ENCODE measurements at places on chromosomes 16 and 17.

DNA sequence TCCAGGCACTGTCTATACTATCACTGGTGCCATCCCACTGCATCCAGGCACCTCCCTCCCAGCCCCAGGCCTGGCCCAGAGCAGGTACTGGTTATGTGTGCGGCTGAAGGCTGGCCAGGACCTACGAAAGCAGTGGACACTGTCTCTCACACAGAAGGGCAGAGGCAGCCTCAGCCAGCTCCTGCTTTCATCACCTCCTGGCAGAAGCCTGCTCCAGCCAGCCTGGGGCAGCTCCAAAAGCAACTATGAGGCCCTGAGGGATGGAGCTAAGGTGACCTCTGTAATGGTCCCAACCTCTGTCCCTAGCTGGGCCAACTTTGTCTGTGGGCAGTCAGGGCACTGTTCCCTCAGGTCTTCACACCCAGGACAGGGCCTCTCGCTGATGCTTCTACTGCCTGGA, 18.8 kb downstream of the HSD11B2 start:
- no peak for DNase-seq

- DNase-seq = no peak
Measured at GRCh38 chr16:64370112-64370511, 751.8 kb downstream of the CDH11 start.

DNA sequence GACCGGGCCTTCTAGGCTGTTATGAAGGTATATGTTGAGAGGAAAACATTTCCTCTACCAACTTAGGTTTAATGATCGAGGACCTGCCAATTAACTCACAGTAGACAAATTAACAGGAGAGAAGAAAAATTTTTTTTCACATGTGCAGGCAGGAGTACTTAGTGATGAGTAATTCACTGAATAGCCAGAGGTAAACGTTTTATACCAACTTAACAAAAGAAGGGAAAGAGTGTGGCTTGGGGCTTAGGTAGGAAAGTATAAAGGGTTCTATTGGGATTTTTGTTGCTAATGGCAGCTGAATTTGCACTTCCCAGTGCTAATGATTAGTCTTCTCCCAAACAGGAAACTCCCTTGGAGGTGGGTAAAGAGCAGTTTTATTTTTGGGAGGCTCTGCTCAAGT, 121.6 kb upstream of the HS3ST4 start:
- no peak for DNase-seq

DNA sequence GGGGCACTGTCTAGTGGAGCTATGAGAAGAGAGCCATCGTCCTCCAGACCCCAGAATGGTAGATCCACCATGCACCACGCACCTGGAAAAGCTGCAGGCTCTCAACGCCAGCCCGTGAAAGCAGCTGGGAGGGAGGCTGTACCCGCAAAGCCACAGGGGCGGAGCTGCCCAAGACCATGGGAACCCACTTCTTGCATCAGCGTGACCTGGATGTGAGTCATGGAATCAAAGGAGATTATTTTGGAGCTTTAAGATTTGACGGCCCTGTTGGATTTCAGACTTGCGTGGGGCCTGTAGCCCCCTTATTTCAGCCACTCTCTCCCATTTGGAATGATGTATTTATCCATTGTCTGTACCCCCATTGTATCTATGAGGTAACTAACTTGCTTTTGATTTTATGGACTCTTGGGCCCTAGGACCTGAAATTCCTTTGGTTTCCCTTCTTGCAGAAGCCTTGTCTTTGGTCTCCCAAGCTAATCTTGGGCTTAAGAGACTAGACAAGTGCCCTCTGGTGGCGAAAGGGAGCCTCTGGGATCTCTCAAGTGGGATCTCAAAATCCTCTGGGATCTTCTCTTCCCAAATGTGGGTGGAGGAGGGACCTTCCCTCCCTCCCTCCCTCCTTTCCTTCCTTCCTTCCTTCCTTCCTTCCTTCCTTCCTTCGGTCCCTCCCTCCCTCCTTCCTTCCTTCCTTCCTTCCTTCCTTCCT, 58.2 kb upstream of the HAPSTR1 start:
- no peak for DNase-seq

DNA sequence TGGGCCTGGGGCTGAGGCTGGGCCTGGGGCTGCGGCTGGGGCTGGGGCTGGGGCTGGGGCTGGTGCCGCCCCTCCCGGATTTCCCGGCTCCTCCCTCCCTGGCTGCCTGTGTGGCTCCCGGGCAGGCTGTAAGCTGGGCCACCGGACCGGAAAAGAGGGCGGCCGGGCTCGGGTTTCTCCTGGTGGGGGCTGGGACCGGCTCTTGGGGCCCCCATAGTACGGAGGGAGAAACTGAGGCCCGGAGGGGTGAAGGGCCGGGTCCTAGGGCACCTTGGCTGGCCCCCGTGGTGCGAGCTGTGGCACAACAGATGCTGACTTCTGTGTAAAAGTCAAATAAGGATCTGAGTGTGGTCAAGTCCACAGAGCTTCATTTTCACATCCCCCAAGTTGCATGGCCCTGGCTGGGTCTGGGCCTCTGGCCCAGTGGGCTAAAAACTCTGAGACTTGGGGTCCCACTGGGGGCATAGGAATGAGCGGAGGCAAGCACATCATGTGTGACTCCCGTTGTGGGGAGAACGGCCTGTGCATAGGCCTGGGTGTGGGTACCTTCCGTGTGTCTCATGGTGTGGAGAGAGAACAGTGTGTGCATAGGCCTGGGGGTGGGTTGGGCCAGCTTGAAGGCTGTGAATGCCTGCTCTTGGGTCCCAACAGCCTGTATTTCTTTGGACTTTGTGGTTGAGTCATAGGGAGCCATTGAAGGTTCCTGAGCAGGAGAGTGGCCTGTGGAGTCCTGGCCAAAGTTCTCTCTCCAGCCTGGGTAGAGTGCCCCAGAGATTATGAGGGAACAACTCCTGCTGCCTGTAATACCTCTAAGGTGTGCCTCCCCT, 123.9 kb upstream of the CIBAR2 start:
- DNase-seq = no peak

DNA sequence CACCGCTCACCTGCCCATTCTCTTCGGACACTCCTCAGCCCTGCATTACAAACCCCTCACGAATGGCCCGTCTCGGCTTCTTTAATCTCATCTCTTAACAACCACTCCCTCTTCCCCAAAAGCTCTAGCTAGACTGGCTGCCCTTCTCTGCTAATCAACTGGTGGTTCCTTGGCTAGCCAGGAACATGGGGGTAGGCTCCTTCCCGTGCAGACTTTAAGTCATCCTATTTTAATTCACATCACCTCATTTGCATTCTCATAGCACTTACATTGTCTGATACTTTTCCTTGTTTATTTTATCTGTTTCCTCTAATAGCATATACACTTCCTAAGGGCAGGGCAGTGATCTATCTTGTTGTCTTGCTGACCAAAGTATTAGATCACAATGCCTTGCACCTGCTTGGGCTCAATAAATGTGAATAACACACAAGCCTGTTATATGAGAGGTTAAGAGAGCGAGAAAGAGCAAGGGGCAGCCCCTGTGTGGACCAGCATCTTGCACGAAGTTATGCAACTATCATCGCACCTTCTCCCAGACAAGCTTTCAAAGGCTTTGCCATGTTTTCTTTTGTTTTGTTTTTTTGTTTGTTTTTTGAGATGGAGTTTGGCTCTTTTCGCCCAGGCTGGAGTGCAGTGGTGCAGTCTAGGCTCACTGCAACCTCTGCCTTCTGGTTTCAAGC, 9.8 kb downstream of the TP53 start:
- no peak for DNase-seq

- no peak for DNase-seq
Measured at GRCh38 chr16:5321930-5322329, 224.3 kb upstream of the EEF2KMT start.

- no peak for DNase-seq
Measured at GRCh38 chr16:75292691-75293090, 41.3 kb upstream of the BCAR1 start.

DNA sequence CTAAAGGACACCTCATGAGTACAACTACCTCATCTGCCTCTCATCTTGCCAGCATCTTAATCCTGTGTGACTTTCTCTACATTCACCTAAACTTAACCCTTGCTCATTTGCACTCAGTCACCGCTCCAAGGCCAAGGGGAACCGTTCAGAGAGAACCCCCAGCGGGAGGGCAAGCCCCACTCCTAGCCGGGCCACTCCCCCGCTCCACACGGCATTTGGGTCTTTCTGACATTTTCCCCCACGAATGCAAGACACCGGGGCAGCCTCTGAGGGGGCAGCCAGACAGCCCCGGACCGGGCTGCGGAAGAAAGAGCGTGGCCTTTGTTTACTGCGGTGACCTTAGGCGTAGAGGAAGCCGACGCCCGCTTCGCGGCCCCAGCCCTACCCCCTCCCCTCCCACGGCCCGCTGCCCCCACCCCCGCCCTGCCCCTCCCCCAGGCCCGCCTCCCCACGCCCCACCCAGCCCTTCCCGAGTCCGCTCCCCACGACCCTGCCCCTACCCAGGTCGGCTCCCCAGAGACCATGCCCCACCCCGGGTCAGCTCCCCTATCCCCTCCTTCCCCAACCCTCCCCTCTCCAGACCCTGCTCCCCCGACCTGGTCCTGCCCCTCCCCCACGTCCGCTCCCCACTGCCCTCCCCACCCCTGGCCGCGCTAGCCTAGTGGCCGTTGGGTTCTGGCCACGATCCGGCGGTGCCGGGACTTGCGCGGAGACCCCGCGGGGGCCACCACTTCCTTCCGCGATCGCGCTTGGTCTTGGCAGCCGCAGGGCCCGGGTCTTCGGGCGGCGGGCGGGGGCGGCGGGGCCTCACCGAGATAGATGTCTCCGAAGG, 789 bp downstream of the CSNK1D start:
- no peak for DNase-seq

GRCh38 chr17:20089756-20090547, 80.8 kb downstream of the SPECC1 start:
- no peak for DNase-seq

GRCh38 chr16:50301626-50302471, 35.5 kb downstream of the ADCY7 start:
- no peak for DNase-seq

DNA sequence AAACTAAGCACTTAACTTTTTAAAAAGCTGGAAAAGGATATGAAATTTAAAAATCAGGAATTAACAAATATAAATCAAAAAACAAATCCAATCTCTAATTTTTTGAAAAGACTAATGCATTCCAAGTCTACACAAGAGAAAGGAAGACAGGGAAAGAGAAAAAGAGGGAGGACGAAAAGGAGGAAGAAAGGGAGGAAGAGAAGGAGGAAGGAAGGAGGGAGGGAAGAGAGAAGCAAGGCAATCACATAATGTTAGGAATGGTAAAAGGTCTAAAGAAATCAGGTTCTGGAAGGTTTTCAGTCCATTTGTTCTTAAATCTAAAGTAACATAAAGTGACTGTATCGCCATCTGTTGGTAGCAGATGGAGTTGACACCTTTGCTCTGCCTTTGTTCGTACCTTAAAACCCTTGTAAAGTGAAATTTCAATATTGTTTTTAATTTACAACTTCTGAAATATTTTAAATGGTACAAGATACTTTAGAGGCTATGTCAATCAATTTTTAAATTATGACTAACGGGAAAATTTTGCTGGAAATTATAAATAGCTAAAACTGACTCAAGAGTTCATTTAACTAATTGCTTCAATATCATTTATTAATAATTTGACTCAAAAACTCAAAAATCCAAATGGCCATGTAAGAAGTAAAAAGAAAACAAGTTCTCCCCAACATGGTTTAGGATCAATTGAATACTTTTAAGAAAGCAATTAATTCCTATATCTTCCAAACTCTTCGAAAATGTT, 20.4 kb upstream of the CDYL2 start:
- no peak for DNase-seq

GRCh38 chr17:75260641-75261335, 618 bp downstream of the GGA3 start:
- DNase-seq = peak; percentile 36

- no peak for DNase-seq
Measured at GRCh38 chr16:10870137-10870776, 6.7 kb upstream of the CIITA start.

- DNase-seq = no peak
Measured at GRCh38 chr17:12671906-12672305, 6.2 kb downstream of the MYOCD start.

DNA sequence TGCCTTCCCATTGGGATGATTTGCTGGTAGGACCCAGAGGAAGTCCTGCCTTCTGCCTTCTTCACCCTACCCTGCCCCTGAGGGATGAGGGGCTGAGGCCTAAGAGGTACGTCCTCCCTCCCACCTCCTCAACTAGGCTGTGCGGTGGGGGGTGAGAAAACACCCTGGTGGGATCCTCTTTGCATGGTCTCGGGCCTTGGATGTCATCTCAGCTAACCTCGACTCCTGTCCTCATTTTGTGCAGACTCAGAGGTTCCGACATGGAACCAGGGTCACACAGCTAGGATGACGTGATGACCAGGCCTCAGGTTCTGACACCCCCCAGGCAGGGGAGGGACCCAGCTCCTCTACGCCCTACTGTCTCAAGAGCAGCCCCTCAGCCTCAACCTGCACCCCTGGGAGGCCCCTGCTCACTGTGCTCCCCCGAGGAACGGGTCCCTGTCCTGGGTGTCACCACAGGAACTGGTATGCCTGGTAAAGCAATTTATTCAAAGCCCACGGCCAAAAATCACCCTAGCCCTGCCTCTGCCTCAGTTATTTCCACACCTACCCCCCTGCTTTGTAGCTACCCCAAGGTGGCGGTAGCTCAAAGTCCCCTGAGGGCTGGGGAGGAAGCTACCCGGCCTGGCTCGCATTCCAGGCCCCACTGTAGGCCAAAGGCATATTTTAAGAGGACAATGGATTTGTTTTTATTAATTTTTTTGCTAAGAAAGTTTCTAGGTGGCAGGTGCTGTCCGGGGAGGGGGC, 17.5 kb downstream of the UNC13D start:
- no peak for DNase-seq

DNA sequence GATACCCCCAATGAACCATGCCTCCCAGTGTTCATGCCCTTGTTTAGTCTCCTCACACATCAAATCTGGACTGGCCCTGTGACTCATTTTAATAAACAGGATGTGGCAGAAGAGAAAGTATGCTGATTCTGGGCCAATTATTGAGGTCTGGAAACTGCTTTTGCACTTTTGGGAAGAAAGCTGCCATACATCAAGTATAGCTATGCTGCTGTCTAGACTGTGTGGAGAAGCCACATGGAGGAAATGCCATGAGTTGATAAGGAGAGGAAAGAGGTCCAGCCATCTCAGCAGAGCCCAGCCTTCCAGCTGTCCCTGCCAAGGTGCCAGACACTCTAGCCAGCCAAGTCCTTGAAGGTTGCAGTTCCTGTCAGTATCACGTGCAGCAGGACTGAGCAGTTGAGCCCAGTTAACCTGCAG, 16.7 kb downstream of the RPRML start:
- no peak for DNase-seq

GRCh38 chr16:54051821-54052220, 234.8 kb downstream of the IRX3 start:
- no peak for DNase-seq

All from T-helper 17 cell (primary cell).